ENCODE measurements at places on chromosomes 4 and X.

DNA sequence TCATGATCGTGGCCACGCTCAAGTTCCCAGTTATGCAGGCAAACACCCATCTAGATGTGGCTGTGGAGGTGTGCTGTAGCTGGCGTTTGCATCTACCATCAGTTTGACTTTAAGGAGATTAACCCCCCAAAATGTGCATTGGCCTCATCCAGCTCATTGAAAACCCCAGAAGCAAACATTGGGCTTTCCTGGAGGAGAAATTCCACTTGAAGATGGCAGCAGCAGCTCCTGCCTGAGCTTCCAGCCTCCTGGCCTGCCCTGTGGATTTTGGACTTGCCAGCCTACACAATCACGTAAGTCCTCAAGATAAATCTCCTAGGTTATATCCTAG, 30.2 kb upstream of the SLC25A6 start:
- no peak for DNase-seq

DNA sequence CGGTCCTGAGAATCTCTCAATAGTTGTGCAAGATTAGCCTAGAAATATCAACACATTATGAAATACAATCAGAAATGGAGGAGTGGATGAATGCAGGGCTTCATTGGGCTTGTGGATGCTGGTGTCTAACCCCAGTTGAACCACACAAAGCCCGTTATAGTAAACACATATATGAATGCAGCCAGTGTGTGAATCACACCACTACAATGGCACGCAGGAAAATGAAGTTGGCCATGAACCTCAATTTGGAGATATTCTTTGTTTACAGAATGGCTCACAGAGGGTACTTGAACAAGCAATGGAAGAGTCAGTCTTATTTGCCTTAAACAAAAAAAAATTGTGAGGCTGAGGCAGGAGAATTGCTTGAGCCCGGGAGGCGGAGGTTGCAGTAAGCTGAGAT, 57.8 kb downstream of the SOD3 start:
- DNase-seq: no peak

DNA sequence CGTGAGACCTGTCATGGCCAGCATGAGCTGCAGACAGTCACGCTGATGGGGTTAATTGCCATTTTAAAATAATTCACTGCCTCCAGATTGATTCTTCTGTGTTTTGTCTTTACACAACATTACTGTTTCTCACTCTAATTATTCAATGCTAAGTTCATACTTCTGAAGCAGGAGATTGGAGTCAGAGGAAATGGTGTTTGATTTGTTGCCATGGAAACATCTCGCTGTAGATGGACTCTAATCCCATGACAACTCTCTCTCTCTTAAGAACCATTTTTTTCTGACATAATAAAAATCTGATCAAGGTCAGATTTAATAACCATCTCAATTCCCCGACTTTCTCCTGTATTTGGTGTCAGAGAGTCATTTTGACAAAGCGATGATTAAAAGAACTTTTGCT, 209.0 kb downstream of the IDS start:
- DNase-seq: no peak

GRCh38 chr4:138639018-138639741, 376.4 kb upstream of the NOCT start:
- no peak for DNase-seq

DNA sequence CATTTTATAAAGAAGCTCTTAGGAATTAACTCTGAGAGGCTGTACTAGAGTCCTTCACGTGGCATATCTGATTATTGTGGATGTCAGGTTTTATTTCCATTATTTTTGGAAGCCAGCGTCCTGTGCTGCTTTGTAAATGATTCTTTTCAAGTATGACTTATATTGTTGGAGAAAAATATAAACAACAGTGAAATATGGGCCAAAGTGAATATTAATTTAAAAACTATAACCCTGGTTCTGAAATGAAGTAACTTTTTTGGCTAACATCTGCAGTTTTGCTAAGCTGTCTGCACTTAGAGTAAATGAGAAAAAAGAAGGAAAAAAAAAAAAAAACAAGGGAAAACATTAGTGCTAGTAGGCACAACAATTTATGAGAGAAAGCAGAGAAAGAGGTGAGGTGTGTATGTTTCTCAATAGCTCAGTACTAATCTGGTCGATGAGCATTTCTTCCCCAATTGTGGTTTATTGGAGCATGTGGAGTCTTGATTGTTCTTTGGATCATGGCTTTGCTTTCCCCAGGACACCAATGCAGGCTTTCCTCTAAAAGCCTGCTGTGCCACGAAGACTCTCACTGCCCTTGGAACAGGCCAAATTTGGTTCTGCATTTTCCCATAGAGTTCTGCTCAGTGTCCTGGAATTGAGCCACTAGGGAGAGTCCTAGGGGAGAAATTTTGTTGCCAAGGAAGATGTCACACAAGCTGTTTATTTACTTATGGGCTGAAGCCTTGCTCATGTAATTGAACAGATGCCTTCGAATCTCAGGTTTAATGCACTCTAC, 273.3 kb downstream of the DKK2 start:
- no peak for DNase-seq

DNA sequence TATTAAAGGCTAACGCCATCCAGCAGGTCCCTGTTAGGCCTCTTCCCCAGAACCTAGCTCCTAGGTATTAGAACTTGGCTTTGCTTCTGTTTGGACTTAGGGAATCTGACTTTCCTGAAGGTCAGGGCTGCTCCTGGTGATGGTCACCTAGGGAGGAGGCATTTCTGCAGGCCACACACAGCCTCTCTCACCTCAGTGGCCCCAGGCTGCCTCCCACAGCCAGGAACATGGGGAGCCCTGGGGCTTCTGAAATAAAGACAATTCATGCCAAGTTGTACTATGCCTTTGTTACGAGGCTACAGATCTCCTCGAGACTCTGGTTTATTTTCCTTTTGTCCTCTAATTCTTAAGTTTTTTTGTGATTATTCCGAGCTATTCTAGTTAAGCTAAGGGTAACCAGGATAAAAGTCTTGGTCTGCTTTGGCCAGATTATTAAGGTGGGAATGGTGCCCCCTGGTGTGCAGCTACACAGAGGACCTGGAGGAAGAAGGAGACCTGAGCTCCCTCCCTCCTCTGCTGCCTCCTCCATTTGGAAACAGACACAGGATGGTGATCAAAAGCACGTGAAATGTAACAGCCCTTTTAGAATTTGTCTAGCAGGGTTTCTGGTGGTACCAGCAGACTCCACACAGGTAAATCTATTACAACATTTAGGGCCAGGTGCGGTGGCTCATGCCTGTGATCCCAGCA, 131.0 kb downstream of the DCLK2 start:
- DNase-seq: no peak
